ENCODE measurements at places on chromosomes 11 and 22.

GRCh38 chr11:46170797-46171196 is 49.5 kb upstream of the PHF21A start:
- no peak overlapping the region for H3K4me3 ChIP-seq
- no peaks in the 10 kb centered on the region for H3K36me3 ChIP-seq
- H3K27ac ChIP-seq, result no peak overlapping the region
- peaks cover 28% of the 10 kb centered on the region for H3K27me3 ChIP-seq

GRCh38 chr11:126310200-126310991 is 6.5 kb downstream of the DCPS start:
- H3K36me3 ChIP-seq, result peaks cover 46% of the 10 kb centered on the region
- H3K4me3 ChIP-seq, result no peak overlapping the region
- H3K27ac ChIP-seq, result no peak overlapping the region
- peak; percentile 70 for DNase-seq
- no peaks in the 10 kb centered on the region for H3K27me3 ChIP-seq

DNA sequence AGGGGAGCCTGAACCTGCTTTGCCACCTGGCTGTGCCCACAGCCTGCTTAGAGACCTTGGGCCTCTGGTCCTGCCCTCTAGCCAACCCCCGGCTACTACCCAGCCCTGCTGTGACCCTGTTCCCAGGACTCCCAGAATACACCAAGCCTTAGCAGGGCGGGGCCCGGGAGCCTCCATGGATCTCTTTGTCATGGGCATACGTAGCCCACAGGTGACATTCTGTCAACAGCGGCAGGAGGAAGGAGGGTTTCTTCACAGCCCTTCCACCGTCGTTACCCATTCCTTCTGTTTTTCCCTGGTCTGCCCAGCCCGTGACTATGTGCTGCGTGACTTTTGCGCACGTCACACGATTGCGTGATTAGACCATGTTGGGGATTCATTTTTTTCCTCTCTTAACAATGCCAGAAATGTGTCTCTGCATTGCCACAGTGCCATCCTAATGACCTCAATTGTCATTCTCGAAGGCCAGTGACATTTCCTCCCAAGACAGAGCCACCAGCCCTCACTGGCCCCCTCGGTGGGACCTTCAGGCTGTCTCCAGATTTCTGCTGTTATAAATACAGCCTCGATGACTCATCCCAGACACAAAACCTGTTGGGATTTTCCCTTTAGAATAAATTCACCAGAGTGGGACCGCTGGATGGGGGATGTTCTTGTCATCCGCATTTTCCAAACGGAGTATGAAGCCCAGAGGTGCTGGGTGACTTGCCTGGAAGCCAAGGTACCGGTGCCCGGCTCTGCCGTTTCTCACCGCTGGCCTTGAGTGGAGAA is 9.0 kb downstream of the SYT12 start:
- H3K4me1 ChIP-seq, result no peaks in the 10 kb centered on the region
- peaks cover 22% of the 10 kb centered on the region for H3K27me3 ChIP-seq
- no peak overlapping the region for H3K4me3 ChIP-seq
- H3K36me3 ChIP-seq, result no peaks in the 10 kb centered on the region
- DNase-seq, result no peak

- DNase-seq, result no peak
- H3K27ac ChIP-seq, result no peak overlapping the region
- no peaks in the 10 kb centered on the region for H3K36me3 ChIP-seq
- H3K4me1 ChIP-seq, result no peaks in the 10 kb centered on the region
These were observed 171.3 kb downstream of the WNT11 start for GRCh38 chr11:76035020-76035419.

GRCh38 chr22:41857155-41857859 is 24.4 kb downstream of the SREBF2 start:
- peak overlapping the region; percentile 31 for H3K27ac ChIP-seq
- peak; percentile 79 for DNase-seq
- H3K4me3 ChIP-seq, result peak overlapping the region; percentile 12
- H3K36me3 ChIP-seq, result peaks cover 18% of the 10 kb centered on the region

DNA sequence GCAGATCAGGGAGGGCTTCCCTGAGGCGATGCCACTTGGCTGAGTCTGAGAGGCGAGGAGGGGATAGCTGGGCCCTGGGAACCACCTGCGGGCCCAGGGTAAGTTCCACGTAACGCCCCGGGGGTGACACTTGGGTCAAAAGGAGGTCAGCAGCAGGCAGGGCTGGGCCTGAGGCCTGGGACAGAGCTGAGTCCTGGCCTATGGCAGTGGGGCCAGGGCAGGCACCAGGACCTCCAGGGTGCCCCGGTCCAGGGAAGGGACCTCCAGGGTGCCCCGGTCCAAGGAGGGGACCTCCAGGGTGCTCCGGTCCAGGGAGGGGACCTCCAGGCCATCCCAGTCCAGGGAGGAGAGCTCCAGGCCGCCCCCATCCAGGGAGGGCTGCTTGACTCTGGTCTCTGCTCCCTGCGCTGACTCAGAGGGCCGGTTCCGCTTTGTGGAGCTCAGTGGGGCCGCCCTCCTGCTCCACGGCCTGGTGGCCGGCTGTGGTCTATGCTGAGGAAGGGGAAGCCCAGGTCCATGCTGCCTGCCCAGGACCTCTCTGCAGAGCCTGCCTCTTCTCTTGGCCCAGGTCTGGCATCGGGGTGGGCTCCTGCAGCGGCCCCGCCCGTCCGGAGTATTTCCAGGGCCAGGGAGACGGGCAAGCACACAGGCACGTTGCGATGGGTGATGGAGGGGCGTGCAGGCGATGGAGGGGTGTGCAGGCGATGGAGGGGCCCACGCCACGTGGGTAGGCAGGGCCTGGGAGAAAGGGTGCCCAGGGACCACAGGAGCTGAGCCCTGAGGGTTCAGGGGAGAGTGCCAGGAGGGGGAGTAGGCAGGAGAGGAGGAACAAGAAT is 19.5 kb upstream of the WNT7B start:
- no peak for DNase-seq
- peak overlapping the region; percentile 63 for H3K27ac ChIP-seq
- no peaks in the 10 kb centered on the region for H3K36me3 ChIP-seq
- H3K4me1 ChIP-seq, result peaks cover 21% of the 10 kb centered on the region

- H3K4me1 ChIP-seq, result no peaks in the 10 kb centered on the region
- no peaks in the 10 kb centered on the region for H3K36me3 ChIP-seq
- no peak overlapping the region for H3K4me3 ChIP-seq
These were observed 22.0 kb upstream of the CD81 start for GRCh38 chr11:2355000-2355644.

GRCh38 chr11:71977743-71978418 is 20.8 kb upstream of the IL18BP start:
- H3K36me3 ChIP-seq, result no peaks in the 10 kb centered on the region
- no peak overlapping the region for H3K27ac ChIP-seq
- H3K4me1 ChIP-seq, result no peaks in the 10 kb centered on the region
- no peaks in the 10 kb centered on the region for H3K27me3 ChIP-seq
- peak; percentile 74 for DNase-seq

DNA sequence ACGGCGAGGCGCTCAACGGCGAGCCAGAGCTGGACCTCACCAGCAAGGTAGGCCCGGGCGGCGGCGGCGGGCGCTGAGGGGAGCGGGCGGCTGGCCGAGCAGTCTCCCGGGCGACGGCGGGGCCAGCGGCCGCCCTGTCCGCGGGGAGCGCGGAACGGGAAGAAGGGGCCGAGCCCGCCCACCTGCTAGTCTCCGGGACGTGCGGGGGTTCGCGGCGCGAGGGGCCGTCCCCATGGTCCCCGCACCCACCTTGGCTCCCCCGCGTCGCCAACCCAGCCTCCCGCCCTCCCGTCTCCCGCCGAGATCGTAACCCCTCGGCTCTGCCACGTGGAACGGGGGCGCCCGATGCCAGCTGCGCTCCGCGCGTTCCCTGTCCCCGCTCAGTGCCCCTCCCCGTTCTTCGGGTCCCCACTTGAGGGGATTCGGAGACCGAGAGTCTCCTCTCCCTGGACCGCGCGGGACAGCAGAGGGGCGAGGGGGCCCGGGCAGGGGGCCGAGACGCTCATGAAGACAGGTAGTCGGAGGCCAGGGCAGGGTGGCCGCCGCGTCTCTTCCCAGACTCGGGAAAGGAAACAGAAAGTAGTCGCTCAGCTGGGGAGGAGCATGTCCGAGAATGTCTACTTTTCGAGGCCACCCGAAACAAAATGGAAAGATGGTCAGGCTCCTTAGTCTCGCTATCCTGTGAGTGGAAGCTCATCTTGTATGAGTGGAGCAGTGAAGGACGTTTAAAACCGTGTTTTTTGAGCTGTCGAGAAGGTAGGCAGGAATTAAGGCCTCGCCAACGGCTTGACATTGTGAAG is 557 bp downstream of the GTPBP1 start:
- peak overlapping the region; percentile 93 for H3K4me3 ChIP-seq
- peak; percentile 52 for DNase-seq
- H3K27me3 ChIP-seq, result no peaks in the 10 kb centered on the region
- H3K27ac ChIP-seq, result peak overlapping the region; percentile 88
- peaks cover 33% of the 10 kb centered on the region for H3K36me3 ChIP-seq
- H3K4me1 ChIP-seq, result peaks cover 52% of the 10 kb centered on the region

GRCh38 chr11:75022296-75022695 is 33.6 kb downstream of the NEU3 start:
- peaks cover 8% of the 10 kb centered on the region for H3K36me3 ChIP-seq
- no peak overlapping the region for H3K4me3 ChIP-seq
- H3K27ac ChIP-seq, result no peak overlapping the region
- no peak for DNase-seq
- no peaks in the 10 kb centered on the region for H3K4me1 ChIP-seq
- no peaks in the 10 kb centered on the region for H3K27me3 ChIP-seq

DNA sequence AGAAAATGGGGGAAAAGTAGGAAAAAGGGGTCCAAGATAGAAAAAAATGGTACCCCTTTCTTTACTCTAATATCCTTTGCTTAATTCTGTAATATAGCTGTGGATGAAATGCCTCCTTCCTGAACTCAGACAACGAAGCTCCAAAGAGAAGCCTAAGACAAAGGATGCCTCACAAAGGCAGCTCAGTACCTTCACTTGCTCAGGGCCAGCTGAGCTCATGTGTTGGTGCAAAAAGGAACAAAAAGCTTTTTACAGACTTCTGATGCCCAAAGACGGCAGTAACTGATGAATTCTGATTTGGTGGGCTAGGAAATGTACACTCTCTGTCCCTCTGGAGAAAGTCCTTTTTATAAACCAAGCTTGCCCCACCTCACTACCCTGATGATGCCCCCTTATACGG is 77.5 kb downstream of the DENND5A start:
- H3K4me3 ChIP-seq, result no peak overlapping the region
- no peak overlapping the region for H3K27ac ChIP-seq
- H3K4me1 ChIP-seq, result no peaks in the 10 kb centered on the region
- no peaks in the 10 kb centered on the region for H3K27me3 ChIP-seq
- no peak for DNase-seq

GRCh38 chr22:30694171-30694639 is 469 bp upstream of the OSBP2 start:
- H3K27ac ChIP-seq, result peak overlapping the region; percentile 41
- peak overlapping the region; percentile 79 for H3K4me3 ChIP-seq
- H3K27me3 ChIP-seq, result peaks cover 34% of the 10 kb centered on the region
- peaks cover 3% of the 10 kb centered on the region for H3K4me1 ChIP-seq

DNA sequence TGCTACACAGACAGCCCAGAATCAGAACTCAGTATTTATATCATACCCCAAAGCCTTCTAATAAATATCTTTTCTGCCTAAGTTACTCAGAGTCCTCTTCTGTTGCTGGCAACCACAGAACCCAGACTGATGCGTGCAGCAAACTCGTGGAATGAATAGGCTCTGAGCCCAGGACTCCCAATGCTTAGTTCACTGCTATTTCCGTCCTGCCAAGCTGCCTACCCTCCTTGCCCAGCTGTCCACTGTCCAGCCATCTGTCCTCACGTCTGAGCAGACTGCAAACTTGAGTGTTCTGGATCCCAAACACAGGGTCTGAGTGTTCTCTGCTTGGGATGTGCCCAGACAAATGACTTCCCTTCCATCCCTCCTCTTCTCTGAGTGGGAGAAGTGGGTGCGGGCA is 19.4 kb downstream of the PTPN5 start:
- no peaks in the 10 kb centered on the region for H3K36me3 ChIP-seq
- no peak for DNase-seq
- no peak overlapping the region for H3K4me3 ChIP-seq
- no peak overlapping the region for H3K27ac ChIP-seq
- peaks cover 24% of the 10 kb centered on the region for H3K4me1 ChIP-seq
- peaks cover 9% of the 10 kb centered on the region for H3K27me3 ChIP-seq

DNA sequence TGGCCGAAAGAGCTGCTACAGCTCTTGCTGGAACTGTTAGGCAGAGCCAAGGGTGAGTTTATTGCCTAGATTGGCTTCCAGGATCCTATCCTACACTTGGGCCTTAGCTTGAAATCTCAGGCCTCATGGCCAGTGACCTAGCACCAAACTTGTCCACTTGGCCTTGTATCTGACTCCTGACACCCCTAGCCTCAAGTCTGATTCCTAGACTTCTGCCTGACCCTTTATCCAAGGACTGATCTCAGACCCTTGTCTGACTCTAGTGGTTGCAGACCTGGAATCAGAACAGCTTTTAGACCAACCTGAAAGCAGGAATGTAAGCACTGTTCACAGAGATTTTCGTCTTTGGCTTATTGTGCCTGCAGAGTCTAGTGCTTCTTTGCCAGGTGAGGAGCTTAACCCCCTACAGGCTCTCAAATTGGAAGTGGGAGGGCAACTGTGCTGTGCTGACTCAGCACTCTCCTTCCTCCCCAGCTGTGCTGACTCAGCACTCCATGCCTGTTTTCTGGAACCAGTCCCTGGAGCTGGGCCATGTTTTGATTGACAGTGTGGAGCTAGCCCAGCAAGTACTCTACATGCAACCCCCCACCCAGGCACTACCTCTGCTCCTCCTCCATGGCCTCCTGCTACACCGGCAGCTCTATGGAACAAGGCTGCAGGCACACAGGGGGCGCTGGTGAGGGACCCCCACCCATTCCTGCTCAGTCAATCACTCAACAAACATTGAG is 35.1 kb downstream of the RRP8 start:
- no peaks in the 10 kb centered on the region for H3K27me3 ChIP-seq
- no peak overlapping the region for H3K4me3 ChIP-seq
- peaks cover 16% of the 10 kb centered on the region for H3K36me3 ChIP-seq
- DNase-seq, result peak; percentile 16
- no peak overlapping the region for H3K27ac ChIP-seq

GRCh38 chr22:36136988-36137387 is 23.6 kb downstream of the APOL3 start:
- H3K36me3 ChIP-seq, result peaks cover 20% of the 10 kb centered on the region
- no peak overlapping the region for H3K4me3 ChIP-seq
- DNase-seq, result no peak
- peaks cover 8% of the 10 kb centered on the region for H3K4me1 ChIP-seq
- H3K27me3 ChIP-seq, result no peaks in the 10 kb centered on the region

DNA sequence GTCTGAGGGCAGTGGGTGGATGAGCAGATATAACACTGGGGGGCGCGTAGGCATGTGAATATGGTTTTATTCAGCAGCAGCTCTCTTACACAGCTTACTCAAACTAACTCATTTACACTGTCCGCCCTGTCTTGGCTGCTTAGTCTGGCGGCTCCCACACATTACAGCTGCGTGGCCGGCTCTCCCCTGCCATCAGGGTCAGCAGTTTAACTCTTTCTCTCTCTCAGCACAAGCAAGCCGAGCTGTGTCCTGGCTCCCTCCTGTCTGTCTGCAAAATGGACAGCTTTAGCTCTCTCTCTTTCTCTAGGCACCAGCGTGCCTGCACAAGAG is 1310.1 kb upstream of the RAG2 start:
- DNase-seq, result no peak
- no peak overlapping the region for H3K4me3 ChIP-seq
- no peaks in the 10 kb centered on the region for H3K27me3 ChIP-seq

GRCh38 chr11:102604875-102605274 is 20.3 kb downstream of the MMP20 start:
- peaks cover 4% of the 10 kb centered on the region for H3K4me1 ChIP-seq
- H3K36me3 ChIP-seq, result no peaks in the 10 kb centered on the region
- peaks cover 5% of the 10 kb centered on the region for H3K27me3 ChIP-seq
- H3K4me3 ChIP-seq, result no peak overlapping the region

GRCh38 chr22:23562186-23562585 is 17.9 kb downstream of the IGLL1 start:
- no peak for DNase-seq
- no peak overlapping the region for H3K4me3 ChIP-seq
- H3K4me1 ChIP-seq, result peaks cover 8% of the 10 kb centered on the region
- peaks cover 23% of the 10 kb centered on the region for H3K27me3 ChIP-seq
- H3K36me3 ChIP-seq, result no peaks in the 10 kb centered on the region

GRCh38 chr11:64341429-64341828 is 1.4 kb downstream of the CCDC88B start:
- DNase-seq, result no peak
- peak overlapping the region; percentile 80 for H3K4me3 ChIP-seq
